Body of pancreas (tissue), 4 donors: ENCODE measurements at places on chromosomes 16 and 17.

DNA sequence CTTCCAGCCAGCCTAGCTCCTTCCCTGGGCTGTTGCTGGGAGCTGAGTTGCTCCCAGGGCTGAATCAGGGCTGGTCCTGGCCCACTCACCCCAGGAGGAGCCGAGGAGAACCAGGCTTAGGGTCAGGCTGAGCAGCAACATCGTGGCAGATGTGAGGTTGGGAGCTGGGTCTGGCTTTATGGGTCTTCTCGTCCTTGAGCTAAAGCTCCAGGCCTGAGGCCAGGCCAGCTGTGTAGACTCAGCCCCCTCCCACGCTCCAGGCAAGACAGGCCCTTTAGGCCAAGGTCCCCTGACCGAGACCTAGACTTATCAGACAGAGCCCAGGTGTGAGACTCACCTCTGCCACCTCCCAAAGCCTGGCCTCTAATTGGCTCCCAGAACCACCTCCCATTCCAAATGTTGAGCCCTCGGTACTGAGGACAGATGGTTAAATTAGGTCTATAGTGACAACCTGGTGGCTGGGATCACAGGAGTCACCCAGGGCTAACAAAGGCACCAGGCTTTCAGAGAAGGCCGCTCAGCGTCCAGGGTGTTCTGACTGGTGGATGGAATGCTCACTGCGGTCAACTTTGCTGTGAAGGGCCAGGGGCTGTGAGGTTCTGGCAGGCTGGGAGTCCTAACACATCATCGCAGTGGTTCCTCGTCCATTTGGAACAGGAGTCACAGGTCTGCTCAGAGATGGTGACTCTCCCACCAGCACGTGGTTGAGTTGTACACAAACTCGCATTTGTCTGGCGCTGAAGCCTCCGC lies at the start of gene CTRL:
TSS of gene CTRL (minus strand) at position 151 of the 750 bp plus-strand sequence. CDS start at position 141, 10 bp downstream.
- peak; percentile 91 for DNase-seq

- DNase-seq = no peak
These were observed 767 bp downstream of the MEOX1 start for GRCh38 chr17:43660816-43661493.

GRCh38 chr16:86697715-86698114 lies 119.4 kb downstream of the FOXL1 start:
- DNase-seq = no peak

DNA sequence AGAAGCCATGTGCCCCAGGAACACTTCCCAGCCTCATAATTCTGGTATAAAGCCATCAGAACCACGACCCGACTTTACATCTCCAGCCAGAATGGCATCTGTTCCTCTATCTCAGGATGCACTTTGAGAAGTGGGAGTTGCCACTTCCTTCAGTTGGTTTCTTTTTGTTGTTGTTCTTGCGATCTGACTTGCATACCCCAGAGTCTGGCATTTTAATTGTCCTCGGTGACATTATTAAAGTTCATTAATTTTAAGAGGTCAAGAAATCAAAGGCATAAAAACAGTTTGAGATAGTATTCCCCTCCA lies 13.5 kb downstream of the MARCHF10 start:
- DNase-seq = no peak

GRCh38 chr17:12050646-12051225 lies 30.1 kb downstream of the MAP2K4 start:
- DNase-seq = no peak

DNA sequence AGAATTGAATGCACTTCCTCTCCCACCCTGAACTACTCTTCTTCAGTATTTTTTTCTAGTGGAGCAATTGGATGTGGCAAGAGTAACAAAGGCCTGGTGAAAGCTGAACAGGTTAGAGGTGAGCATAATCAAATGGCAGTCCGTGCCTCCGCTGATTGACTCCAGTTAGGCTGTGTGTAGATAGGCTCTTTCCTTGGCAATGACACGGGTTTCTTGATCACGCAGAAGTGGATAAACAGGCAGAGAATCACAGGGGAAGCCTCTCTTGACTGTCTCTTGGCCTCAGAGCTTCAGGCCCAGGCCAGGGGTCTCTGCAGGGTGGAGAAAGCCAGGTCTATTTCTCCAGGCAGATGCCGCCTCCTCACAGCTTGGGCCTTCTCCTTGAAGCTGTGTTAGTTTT lies 4.2 kb downstream of the CD300LB start:
- no peak for DNase-seq

DNA sequence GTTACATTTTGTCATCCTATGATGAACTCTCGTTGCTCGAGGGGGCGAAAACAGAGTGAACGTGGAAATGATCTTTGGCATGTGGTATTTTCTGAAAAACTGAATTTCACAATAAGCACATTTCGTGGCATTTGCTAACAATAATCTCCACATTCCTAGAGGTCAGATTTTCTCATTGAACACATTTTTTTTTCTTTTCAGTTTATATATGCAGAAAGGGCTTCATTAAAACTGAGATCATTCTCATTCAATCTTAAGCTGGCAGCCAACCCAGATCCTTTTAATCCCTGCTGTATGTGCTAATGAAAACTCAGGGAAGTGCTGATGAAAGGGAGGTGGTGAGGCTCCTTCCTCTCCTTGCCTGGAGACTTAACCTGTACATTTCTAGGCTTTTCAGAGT lies 52.6 kb downstream of the PRKCA start:
- DNase-seq = no peak

- DNase-seq = no peak
These were observed 98.4 kb downstream of the XYLT1 start for GRCh38 chr16:17372386-17372785.

DNA sequence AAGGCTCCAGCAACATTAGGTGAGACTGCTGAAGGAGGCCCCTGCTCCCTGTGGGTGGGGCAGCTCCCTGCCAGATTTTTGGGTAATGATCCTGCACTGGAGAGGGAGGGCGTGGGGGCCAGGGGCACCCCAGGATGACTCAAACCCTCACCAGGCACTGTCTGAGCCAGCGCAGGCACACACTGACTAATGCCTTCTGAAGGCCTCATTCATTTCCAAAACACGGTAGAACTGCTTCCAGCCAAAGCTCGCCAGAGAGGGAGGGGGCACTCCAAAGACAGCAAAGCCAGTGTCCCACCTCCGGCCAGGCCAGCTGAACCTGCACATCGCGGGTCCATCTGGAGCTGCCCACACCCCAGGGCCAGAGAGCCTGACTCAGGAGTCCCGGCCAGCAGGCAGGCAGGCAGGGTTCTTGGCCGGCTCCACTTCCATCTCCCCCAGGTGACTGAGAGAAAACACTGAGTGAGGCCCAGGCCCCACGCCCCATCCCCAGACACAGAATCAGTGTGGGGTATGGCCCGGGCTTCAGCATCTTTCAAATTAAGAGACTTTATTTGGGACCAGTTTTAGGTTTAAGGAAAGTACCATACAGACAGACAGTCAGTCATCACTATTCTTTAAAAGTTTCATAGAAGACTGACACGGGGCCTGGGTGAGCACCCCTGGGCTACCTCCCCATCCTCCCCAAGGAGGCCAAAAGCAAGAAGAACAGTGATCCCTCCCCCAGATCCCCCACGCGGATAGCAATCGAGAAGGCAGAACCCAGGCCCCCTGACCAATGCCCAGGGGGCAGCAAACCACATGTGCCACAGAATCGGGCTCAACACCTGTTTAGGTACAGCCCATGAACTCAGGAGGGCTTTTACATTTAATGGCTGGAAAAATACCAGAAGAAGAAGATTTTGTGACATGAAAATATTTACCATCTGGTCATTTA lies 2.3 kb downstream of the PIEZO1 start:
- DNase-seq = no peak

GRCh38 chr17:17027442-17028058 lies 14.7 kb upstream of the MPRIP start:
- DNase-seq = no peak

- DNase-seq = no peak
These were observed 1.3 kb downstream of the ZNF652 start for GRCh38 chr17:49360796-49361128.

DNA sequence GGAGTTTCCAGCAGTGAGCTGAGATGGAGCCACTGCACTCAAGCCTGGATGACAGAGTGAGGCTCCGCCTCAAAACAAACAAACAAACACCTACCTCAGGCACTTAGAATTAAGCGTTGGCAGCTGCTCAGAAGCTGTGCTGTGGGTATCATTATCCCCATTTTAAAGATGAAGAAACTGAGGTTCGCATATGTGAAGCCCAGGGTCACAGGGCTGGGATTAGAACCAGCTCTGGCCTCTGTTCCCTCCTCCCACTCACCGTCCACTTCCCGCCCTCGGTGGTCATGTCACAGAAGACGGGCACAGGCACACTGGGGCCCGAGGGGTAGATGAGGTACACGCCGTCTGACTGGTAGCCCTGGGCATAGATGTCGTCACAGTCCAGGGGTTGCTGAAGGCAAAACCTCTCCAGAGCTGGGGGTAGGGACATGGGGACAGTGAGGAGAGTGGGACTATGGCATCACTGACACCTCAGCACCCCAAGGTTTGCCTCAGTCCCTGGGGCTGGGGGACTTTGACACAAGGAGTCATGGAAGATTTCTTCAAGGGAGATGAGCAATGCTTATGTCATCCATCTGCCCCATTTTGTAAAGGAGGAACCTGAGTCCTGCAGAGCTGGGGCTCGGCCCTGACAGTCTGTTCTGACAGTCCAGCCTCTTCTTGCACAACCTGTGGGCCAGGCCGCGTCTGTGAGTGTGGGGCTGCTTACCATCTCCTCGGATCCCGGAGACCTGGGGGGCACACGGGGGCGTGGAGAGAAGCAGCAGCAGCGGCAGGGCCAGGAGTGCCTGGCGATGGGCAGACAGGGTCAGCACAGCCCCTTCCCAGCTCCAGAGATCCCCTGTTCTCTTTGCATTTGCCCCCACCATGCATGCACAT lies 700 bp downstream of the MFAP4 start:
- peak; percentile 35 for DNase-seq

- DNase-seq = no peak
These were observed 19.1 kb upstream of the MED9 start for GRCh38 chr17:17457680-17458079.

DNA sequence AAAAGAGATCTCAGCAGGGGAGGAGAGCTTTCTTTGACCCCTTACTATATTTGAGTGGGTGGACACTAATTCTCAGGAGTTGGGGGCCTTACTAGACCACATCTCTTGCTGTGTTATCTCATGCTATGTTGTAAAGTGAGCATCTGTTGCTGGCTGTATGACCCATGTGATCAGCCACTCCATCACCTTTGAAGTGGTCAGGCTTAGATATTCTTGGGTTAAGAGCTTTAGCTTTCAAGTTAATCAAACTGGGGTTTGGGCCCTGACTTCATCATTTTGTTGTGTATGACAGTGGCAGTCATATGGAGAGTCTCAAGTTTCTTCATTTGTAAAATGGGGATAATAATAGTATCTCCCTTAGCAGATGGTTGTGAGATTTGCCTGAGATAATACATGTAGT lies 201.1 kb downstream of the FTO start:
- DNase-seq = no peak

GRCh38 chr17:27603880-27604794 lies 26.9 kb upstream of the LGALS9 start:
- no peak for DNase-seq
